ENCODE measurements at places on chromosomes 6 and 20.

- DNase-seq: no peak
These were observed 37.2 kb downstream of the CST9L start for GRCh38 chr20:23530937-23531567.

- DNase-seq: no peak
These were observed 87.1 kb downstream of the ZDHHC14 start for GRCh38 chr6:157468054-157468453.

- no peak for DNase-seq
These were observed 231.0 kb downstream of the QKI start for GRCh38 chr6:163645560-163645959.

- no peak for DNase-seq
These were observed 147.9 kb upstream of the BTBD3 start for GRCh38 chr20:11769825-11770224.

GRCh38 chr6:42889815-42890214, 10.4 kb downstream of the RPL7L1 start:
- DNase-seq: no peak

GRCh38 chr6:3913077-3913957, 64.1 kb downstream of the FAM50B start:
- DNase-seq: no peak

DNA sequence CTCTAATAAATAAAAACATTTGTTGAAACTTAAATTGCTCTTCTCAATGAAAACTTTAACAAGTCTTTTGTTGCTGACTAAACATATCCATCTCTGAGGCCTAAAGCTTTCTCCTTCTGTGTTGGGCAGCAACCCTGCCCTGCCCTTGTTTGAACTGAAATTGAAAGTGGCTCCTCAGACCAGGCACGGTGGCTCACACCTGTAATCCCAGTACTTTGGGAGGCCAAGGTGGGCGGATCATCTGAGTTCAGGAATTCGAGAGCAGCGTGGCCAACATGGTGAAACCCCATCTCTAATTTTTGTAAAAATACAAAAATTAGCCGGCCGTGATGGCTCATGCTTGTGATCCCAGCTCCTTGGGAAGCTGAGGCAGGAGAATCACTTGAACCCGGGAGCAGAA, 29.2 kb upstream of the GNRH2 start:
- DNase-seq: no peak

DNA sequence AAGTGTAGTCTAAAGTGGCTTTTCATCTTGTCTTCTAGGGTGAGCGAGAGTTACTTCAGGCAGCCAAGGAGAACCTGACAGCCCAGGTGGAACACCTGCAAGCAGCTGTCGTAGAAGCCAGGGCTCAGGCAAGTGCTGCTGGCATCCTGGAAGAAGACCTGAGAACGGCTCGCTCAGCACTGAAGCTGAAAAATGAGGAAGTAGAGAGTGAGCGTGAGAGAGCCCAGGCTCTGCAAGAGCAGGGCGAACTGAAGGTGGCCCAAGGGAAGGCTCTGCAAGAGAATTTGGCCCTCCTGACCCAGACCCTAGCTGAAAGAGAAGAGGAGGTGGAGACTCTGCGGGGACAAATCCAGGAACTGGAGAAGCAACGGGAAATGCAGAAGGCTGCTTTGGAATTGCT, 27.1 kb downstream of the C20orf173 start:
- DNase-seq: no peak

- DNase-seq: no peak
These were observed 140.5 kb downstream of the CCDC170 start for GRCh38 chr6:151634336-151634720.

- DNase-seq: no peak
These were observed 2.8 kb downstream of the FAM8A1 start for GRCh38 chr6:17602888-17603287.

GRCh38 chr20:48862279-48862678, 34.5 kb upstream of the PREX1 start:
- no peak for DNase-seq

GRCh38 chr20:47642118-47642517, 140.4 kb downstream of the NCOA3 start:
- DNase-seq: no peak

DNA sequence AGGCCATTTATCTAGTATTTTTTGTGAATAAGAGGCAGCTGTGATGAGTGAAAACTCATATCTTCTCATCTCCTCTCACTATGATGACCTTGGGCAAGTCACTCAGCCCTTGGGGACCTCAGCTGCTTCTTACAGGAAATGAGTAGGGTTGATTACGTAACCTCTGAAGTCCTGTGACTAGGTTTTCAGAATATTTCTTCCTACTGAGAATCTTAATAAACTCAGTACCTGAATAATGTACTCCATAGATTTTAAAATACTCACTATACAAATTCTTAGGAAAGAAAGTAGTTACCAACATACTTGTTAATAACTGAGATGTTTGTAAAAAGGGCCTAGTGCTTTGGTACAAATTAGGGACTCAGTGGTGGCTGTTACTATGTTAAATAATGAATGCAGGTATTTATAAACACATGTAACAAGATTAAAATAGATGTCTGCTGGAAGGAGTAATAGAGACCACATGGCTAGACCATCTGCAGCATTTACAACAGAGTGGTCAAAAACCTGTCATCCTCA, 60.9 kb downstream of the RPRD1B start:
- no peak for DNase-seq

- DNase-seq: no peak
These were observed 16.9 kb upstream of the SRSF3 start for GRCh38 chr6:36577301-36577700.

DNA sequence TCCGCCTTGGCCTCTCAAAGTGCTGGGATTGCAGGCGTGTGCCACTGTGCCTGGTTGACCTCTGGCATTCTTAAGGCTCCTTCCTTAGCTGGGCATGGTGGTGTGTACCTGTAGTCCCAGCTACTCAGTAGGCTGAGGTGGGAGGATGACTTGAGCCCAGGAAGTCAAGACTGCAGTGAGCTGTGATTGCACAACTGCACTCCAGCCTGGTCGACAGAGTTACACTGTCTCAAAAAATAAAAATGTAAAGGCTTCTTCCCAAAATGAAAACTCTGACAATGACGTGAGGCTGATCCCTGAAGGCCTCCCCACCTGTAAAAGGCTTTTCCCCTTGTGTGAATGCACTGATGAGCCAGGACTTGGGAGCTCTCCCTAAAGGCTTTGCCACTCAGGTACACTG, 62.4 kb downstream of the ZBTB9 start:
- no peak for DNase-seq

GRCh38 chr20:47024461-47024937, 129.9 kb downstream of the EYA2 start:
- no peak for DNase-seq

DNA sequence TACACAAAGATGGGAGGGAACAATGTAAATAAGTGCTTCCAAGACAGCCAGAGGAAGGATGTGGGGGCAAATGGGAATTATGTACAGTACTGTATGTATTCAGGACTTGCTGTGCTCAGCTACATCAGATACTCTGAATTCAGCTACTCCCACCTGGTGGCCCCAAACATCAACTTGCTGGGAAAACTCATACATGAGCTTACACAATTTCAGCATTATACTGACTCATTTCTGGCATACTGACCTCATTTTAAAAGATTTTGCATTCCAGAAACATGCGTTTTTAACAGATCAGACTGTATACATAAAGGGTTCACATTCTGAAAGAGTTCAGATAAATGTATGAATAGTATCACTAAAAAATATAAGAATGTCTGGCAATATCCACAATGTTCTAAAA, 59.7 kb downstream of the GPX5 start:
- DNase-seq: no peak

Data from NCI-H2081 treated with DMSO at 0.1 percent for 48 hours (cell line).